ENCODE measurements at places on chromosomes 12 and 14.

- no peak for DNase-seq
These were observed 108.7 kb upstream of the NCOR2 start for GRCh38 chr12:124675881-124676713.

GRCh38 chr12:127174881-127175280 lies 1092.1 kb upstream of the TMEM132C start:
- DNase-seq, result no peak

DNA sequence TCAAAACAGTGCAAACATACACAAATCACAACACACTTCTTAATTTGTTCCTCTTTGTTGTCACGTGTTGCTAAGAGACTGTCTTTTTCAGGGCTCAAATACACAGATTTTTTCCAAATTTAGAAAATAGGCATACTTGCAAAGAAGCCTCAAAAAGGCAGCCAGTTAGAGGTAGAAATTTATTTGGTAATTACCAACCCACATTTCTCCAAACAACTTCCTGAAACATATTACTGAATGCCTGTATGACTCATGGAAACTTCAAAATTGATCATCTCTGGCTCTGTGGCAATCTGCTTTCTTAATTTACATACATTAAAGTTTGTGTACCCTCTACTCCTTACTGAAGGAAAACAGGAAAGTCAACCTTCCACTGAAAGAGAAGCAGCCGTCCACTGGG lies 36.4 kb downstream of the PPM1H start:
- DNase-seq, result no peak

GRCh38 chr14:101022121-101022520 lies 118.6 kb upstream of the RTL1 start:
- DNase-seq, result no peak

DNA sequence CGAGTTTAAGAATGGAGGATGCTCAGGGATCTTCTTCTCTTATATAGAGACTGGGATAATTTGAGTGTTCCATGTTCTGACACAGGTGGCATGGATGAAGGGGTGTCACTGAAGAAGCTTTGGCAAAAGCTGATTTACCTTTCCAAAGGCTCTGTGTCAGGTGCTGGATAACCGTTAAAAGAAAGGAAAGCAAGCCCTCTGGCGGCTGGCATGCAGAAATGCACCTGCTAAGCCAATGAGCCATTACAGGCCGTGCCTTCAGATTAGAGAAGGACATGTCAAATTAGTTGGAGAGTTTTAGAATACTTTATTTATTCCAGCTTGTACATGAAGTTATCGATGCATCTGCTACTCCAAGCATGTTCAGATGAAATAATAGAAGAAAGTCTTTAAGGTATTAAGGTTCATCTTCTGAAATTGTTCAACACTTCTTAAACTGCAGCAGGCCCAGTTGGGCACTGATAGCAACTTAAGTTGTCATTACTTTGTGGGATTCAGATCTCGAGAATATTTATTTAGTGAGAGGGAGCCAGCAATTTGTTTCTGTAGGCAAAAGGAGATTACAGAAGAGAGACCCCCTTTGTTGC lies 678.2 kb downstream of the NRXN3 start:
- DNase-seq, result no peak

GRCh38 chr12:47755655-47756562 lies 2.8 kb downstream of the RAPGEF3 start:
- DNase-seq, result no peak

DNA sequence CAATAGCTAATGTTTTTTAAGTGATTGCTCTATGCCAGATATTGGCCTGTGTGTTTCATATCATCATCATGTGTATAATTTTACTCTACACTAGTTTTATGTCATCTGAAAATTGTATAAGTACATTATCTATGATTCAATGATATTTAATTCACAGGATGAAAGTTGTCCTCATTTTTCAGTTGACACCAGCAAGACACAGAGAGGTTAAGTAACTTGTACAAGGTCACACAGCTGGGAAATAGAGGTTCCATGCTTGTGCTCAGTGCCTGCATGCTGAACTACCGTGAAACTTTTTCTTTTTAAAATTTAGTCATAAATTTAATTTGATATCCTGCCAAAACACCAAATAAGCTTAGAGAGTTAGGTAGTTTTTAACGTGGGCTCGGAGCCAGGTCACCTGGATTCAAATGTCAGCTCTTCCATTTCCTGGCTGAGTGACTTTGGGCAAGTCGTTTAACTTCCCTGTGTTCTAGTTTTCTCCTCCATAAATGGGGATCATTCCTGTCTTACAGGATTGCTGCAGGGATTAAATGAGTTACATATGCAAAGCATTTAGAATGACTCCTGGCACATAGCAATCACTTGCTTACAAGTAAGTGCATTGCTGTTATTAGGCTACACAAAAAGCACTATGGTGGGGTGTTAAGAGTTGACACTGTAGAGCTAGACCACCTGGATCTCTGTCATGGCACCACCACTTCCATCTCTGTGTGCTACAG lies 183.9 kb downstream of the ETV6 start:
- no peak for DNase-seq

Data from stimulated activated CD8-positive, alpha-beta memory T cell treated with anti-CD3 and anti-CD28 coated beads, Interleukin-7, amount 100 ng/mL, for 1 hour (primary cell).